RWPE1 (cell line): ENCODE measurements at places on chromosomes 11 and 22.

GRCh38 chr22:43667656-43668055 lies 144.4 kb downstream of the EFCAB6 start:
- no peak for DNase-seq

- DNase-seq, result no peak
Measured at GRCh38 chr11:123547180-123547579, 107.2 kb downstream of the SCN3B start.

DNA sequence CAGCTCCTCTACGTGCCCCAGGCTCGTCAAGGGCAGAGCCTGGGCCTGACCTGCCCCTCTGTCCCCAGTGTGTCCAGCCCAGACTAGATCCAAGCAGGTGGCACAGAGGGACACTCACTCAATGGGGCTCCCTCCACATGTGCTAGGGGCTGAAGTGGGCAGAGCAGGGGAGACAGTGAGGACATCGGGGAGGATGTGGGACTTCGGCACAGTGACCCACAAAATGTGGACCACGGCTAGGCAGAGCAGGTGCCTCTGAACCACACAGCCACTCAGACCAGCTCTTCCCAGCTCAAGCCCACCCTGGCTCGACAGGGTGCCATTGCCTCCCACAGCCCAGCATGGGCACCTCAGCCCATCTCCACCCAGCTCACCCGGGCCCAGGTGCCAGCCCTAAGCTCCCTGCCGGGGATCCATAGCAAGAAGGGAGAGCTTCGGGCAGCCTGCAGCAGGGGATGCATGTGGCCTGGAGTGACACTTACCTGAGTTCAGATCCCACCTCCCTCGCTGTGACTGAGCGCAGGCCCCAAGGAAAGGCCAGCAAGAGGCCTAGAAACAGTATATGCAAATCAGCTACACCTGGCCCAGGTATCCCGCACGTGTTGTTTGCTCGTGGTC lies 46.9 kb upstream of the RTL6 start:
- DNase-seq, result no peak

DNA sequence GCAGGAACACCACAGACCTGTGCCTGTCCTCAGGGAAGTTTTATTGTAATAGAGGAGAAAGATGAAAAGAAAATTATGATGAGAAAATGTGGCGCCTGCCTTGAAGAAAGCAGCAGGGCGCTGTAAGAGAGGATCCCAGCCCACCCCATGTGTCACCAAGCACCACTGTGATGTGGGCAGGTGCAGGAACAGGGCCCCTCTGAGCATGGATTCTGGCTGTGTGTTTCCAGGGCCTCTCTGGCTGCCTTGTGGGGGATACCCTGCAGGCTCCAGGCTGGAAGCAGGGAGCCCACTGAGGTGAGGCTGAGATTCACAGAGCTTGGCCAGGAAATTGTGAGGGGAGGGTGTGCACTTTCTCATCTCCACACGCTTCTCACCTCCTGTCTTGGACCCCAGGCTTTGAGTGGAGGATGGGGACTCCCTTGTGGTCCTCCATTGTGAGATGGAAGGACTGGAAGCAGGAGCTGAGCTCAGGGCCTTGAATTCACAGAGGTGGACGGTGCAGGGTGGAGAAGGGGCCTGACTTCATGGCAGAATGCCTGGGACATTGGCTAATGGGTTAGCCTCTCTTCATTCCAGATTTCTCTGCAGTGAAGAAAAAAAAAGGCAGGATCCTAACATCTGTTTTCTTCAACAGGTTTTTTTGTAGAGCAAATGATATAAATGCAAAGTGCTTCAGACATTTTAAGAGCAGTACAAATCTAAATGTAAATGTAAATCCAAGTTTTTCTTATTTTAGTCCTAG lies 246.6 kb upstream of the B3GAT1 start:
- no peak for DNase-seq
